ENCODE measurements at places on chromosomes 3 and 15.
A peak's percentile ranks its signal among the peaks of the same experiment; 100 is the strongest.

GRCh38 chr3:160368804-160369203 is 30.2 kb downstream of the IFT80 start:
- DNase-seq = peak; percentile 94

DNA sequence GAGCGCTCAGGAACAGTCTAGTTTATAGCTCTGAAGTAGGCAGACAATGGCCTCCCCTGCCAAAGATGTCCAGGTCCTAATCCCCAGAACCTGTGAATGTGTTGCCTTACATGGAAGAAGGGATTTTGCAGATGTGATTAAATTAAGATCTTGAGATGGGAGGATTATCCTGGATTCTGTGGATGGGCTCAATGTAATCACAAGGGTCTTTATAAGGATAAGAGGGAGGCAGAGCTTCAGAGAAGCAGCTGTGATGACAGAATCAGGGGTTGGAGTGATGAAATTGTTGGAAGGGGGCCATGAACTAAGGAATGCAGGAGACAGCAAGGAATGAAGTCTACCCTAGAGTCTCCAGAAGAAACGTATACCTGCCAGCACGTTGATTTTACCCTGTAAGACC is 14.0 kb upstream of the GK5 start:
- DNase-seq = no peak

- DNase-seq = no peak
Observed at GRCh38 chr3:77150759-77151158, 110.9 kb downstream of the ROBO2 start.

- peak; percentile 27 for DNase-seq
Observed at GRCh38 chr15:67177752-67178151, 76.7 kb downstream of the AAGAB start.

DNA sequence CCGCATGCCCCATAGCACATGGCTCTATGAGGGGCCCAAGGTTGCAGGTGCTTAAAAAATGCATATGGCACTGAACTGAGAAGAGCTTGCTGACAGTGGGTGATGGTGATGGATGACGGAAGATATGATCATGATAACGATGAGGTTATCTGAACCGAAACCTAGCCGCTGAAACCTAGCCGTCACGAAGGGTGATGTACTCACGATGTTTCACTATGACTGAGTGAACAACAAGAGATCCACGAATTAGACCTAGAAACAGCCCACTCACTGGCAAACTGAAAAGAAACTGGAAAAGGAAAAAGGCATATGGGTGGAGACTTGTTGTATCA is 57.6 kb upstream of the BCL6 start:
- no peak for DNase-seq

- DNase-seq = no peak
Observed at GRCh38 chr3:183664913-183665381, 29.5 kb downstream of the KLHL24 start.

DNA sequence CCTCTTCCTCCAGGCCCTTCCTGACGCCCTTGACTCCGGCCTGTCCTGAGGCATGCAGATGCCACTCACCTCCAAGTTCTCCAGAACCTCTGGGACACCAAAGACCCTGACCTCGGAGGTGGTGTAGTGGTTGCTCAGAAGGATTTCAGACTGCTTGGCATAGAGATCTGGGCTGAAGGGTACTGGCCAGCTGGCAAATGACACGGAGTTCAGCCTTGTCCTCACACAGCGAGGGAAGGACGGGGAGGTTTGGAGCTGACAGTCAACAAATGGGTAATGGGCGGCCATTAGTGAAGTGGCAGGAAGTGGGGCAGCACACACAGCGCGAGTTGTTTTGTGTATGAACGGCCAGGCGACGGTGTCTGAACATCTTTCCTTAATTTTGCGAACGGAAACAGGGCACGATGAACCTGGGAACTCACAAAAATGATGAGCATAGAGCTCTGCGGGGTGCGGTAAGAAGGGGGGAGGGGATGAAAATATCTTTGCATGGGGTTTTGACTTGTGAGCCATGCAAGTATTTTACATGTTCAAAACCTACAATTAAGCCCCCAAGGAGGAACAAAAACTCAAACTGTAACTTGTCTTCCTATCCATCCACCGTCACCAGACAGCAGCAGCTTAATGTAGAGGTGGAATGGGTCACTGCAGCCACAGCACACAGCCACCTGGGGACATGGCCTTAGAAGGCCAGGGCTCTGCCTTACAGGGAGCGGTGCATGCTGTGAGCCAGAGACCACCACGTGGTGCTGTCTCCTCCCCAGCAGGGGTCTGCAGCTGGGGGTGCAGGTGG is 43.6 kb upstream of the RPL32 start:
- peak; percentile 53 for DNase-seq

DNA sequence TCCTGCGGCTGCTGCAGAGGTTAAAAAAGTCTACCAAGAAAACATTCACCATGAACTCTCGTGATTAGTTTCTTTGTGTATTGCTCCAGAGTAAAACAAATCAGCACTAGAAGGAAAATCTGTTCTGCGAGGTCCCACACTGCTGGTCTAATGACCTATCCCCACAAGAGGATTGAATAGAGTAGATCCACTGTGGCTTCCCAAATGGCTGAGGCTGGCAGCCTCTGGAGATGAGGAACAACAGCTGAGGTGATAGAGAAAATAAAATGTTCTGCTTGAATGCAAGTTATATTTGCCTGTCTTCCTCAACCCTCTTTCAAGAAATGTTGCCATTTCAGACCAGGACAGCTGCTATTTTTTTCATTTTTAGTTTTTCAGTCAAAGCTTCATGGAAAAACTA is 883.3 kb downstream of the CADM2 start:
- no peak for DNase-seq

- no peak for DNase-seq
Observed at GRCh38 chr15:92645731-92646130, 9.8 kb downstream of the FAM174B start.

Measured in MV-4-11 (cell line).